ENCODE measurements at places on chromosomes 12 and 14.

DNA sequence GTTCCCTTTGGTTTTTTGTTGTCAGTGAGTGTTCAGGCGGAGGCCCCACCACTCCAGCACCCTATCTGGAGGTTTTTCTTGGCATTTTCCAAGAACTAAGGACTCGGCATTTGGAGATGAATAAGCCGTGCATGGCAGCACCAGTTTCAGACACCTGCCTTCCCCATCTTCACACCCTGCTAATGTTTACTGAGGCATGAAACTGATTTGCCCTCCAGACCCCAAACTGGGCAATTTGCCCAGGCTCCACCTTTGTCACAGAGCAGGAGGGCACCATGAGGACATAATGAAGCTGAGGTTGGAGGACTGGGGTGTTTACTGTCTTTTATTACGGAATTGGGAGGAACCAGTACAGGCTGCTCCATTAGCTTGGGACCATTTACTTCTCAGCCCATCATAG, 113.4 kb downstream of the LGMN start:
- DNase-seq: no peak

DNA sequence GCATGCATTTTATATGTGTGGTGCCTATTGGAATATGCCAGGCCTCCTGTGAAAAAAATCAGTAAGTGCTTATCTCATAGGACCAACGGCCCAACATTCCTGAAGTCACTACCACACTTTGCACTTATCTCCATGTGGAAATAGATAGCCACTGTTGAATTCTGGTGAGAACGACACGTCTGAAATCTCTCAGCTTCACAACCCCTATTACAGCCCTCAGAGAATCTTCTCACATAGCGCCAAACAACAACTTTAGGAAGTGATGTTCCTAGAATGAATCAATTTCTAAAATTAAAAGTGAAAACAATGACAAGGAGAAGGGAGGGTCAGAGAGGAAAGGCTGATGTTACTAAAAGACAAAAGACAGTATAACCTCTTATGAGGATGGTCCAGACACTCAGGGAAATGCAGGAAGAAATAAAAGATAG, 270.8 kb upstream of the BTG1 start:
- no peak for DNase-seq

DNA sequence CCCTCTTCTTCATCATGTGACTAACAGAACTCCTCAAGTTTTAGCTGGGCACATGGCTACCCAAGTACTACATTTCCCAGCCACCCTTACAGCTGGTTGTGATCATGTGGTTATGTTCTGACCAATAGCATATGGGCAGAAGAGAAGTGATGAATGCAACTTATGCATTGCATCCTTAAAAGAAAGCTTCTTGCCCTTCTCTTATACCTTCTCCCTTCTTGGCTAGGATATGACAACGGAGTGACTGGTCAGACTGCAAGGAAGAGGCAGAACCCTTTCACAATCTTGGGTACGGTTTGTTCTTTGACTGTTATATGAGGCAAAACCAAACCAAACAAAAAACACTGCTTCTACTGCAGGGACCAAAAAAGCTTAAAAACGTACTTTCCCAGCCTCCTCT, 66.5 kb upstream of the MAX start:
- DNase-seq: no peak

- DNase-seq: no peak
Measured at GRCh38 chr14:36834293-36834692, 172.6 kb downstream of the PAX9 start.

GRCh38 chr12:92539110-92539749, 163.6 kb upstream of the PLEKHG7 start:
- DNase-seq: peak; percentile 14

GRCh38 chr14:103404032-103404918, 19.1 kb downstream of the MARK3 start:
- DNase-seq: no peak

GRCh38 chr14:67532998-67533753, at the start of gene PLEKHH1:
Gene PLEKHH1, plus strand, starts transcription at chr14:67533290. Its CDS starts 8,578 bp downstream, at chr14:67541868.
- peak; percentile 64 for DNase-seq

DNA sequence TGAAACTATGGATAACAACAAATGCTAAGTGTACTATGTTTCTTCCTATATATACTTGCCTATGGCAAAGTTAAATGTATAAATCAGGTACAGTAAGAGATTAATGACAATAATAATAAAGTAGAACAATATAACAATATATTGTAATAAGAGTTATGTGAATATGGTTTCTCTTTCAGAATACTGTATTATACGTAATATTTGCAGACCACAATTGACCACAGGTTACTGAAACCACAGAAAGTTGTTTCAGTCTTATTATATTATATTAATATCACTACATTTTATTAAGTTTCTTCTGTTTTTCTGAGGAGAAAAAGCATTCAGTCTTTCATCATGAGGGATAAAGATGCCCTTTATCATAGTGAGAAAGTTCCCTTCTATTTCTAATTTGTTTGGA, 131.2 kb downstream of the EML1 start:
- no peak for DNase-seq

- no peak for DNase-seq
Measured at GRCh38 chr14:80095623-80096022, 115.7 kb downstream of the DIO2 start.

- DNase-seq: no peak
Measured at GRCh38 chr12:68853396-68854077, 45.6 kb downstream of the MDM2 start.

All from activated CD4-positive, alpha-beta T cell treated with anti-CD3 and anti-CD28 coated beads, Interleukin-2, amount 10 ng/mL, durations not matched to agents 7 days and 5 days (primary cell).